ENCODE measurements at places on chromosomes 12 and 14.
A peak's percentile ranks its signal among the peaks of the same experiment; 100 is the strongest.

DNA sequence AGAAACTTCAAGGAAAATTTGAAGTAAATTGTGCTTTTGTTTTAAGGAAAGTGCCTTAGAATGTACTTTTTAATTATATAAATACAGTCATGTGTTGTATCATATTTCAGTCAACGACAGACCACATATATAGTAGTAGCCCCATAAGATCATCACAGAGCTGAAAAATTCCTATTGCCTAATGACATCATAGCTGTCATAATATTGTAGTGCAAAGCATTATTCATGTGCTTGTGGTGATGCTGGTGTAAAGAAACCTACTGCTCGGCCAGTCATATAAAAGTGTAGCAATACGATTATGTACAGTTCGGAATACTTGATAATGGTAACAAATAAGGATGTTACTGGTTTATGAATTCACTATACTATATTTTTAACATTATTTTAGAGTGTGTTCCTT lies 198.9 kb upstream of the SLC16A7 start:
- peak; percentile 17 for DNase-seq

- DNase-seq: peak; percentile 99
These were observed 379.8 kb upstream of the PRICKLE1 start for GRCh38 chr12:42969355-42969754.

DNA sequence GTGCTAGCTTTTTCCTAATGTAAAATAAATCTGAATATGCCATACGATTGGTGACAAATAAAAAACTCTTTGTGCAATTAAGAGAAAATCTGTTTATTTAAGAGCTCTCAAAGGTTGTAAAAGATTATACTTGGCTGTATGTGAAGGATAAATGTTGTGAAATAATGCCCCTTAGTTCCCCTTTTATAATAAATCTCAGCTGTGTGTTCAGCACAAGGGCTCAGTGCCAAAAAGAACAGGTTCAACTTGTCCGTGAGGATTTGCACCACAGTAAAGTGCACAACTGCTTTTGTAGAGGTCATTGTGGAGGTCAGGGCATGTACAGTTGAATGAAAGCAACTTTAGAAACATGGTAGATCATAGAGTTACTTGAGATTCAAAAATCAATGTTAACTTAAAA lies 118.6 kb downstream of the TRMT5 start:
- no peak for DNase-seq

- no peak for DNase-seq
These were observed 4.7 kb downstream of the DDN start for GRCh38 chr12:48994224-48995085.

GRCh38 chr12:130669205-130669557 lies 46.9 kb downstream of the RIMBP2 start:
- DNase-seq: no peak

DNA sequence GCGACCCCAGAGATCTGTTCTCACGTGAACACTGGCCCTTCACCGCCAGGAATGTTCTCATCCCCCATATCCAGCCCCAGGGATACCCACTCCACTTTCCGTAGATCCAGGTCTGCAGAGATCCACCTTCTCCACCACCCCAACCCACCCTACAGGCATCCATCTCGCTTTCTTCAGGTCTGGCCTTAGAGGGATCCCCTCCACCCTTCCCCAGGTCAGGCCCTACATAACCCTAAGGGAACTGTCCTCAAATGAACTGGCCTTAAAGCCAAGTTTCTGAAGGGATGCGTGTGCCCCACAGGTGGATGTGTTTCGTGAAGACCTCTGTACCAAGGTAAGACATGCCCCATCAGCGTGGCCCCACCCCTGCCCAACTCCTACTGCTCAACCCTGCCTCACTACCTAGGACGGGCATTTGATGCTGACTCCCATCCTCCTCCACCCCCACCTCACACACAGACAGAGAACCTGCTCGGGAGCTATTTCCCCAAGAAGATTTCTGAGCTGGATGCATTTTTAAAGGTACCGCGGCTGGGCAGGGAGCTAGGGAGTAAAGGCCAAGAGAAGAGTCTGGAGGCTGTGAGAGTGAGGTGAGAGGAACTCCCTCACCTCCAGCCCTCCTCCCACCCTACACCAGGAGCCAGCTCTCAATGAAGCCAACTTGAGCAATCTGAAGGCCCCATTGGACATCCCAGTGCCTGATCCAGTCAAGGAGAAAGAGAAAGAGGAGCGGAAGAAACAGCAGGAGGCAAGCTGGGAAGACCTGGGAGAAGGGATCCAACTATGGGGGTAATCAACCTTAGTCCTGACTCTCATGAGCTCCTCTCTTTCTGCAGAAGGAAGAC lies 912 bp downstream of the PSME1 start:
- no peak for DNase-seq

DNA sequence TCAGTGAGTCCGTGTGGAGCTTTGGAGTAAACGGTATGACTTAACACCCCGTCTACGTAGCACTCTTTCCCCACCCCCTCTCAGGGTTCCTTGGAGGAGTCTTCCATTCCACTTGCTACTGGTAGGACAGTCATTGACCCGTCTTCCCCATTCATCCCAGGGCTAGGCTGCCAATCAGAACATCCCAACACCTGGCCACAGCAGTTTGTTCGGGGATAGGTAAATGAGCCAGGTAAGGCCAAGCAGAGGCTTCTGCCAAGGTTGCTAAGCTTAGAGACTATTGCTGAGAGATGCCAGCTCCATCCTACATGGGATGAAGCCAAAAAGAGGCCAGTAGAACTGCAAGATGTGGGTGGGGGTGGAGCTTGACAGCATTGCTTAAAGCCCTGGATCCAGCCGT lies 130.8 kb downstream of the BCL11B start:
- DNase-seq: no peak

GRCh38 chr14:76984787-76985375 lies 43.6 kb downstream of the IRF2BPL start:
- no peak for DNase-seq

Measured in NCI-H226 (cell line).